ENCODE measurements at places on chromosomes 2 and 18.

GRCh38 chr2:75221862-75222261, 22.5 kb upstream of the TACR1 start:
- no peak for DNase-seq

DNA sequence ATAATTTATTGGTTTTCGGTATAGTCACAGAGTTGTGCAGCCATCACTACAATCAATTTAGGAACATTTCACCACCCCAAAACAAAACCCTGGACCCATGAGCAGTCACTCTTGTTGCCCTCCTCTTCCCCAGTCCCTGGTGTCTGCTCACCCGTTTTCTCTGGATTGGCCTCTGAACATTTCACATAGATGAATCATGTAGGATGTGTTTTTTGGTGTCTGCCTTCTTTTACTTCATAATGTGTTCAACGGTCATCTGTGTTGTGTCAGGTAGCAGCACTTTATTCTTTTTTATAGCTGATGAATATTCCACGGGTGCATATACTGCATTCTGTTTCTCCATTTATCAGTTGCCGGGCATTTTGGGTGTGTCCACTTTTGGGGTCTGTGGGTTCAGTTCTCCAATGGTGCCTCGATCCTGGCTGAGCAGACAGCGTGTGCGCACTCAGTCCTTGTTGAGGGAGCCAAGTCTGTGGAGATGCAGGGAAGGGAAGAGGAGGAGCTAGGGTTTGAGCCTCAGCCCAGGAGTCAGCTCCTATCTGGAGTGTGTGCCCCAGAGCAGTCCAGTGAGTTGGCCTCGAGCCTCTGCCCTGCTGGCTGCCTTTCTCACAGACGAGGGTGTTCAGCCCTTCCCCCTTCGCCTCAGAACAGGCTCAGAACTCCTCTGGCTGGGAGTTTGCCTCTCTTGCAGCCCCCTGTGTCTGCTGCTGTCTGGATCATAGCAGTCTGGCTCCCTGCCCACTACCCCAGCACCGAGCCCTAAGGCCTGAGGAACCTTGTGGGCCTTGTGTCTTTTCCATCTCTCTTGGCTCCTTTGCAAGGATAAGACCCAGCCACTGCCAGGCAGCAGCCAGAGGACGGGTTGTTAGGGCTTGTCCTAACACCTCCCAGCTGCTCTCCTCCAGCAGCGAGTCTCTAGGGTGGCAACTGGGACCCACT, 18.0 kb downstream of the C2orf74 start:
- DNase-seq = no peak

DNA sequence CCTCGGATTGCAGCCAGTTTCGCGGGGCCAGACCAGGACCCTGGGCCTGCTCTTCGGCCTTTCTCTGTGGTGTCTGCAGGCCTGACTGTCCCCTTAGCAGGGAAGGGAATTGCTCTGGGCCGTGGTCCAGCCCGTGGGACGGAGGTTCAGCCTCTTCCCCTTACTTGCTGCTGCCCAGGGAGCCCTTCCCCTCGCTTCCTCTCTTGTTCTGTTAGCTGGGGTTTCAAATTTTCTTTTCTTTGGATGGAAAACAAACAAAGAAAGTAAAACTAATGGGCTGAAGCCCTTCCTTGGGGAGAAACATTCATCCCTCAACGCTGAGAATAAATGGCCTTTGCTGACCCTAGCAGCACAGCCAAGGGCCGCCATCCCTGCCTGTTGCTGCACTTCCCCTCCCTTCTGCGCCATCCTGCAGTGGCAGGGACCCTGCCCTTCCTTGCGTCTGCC, 52.4 kb downstream of the ASAP2 start:
- DNase-seq = no peak

DNA sequence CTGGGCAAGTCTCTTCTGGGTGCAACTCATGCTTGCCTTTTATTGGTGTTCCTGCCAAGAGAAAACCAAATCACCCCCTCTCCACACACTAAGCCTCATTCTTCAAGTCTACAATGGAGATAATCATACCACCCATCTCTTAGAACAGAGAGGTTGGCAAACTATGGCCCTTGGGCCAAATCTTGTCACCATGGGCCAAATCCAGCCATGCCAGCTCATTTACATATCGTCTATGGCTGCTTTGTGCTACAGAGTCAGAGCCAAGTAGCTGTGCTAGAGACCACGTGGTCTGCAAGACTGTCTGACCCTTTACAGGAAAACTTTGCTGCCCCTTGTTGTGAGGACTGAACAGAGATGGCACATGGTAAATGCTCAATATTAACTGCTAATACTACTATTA, 270.3 kb upstream of the PARD3B start:
- no peak for DNase-seq
